SK-MEL-5 (cell line): ENCODE measurements at places on chromosomes 13 and 19. TPM values are rescaled to one million over a fixed set of nuclear protein-coding genes. Genes with fewer than 3 reads are reported as not detected.

GRCh38 chr13:44243198-44243857, 130.3 kb upstream of the SERP2 start:
- DNase-seq: peak; percentile 93

GRCh38 chr19:30208436-30209060, 163.6 kb upstream of the ZNF536 start:
- DNase-seq: no peak

DNA sequence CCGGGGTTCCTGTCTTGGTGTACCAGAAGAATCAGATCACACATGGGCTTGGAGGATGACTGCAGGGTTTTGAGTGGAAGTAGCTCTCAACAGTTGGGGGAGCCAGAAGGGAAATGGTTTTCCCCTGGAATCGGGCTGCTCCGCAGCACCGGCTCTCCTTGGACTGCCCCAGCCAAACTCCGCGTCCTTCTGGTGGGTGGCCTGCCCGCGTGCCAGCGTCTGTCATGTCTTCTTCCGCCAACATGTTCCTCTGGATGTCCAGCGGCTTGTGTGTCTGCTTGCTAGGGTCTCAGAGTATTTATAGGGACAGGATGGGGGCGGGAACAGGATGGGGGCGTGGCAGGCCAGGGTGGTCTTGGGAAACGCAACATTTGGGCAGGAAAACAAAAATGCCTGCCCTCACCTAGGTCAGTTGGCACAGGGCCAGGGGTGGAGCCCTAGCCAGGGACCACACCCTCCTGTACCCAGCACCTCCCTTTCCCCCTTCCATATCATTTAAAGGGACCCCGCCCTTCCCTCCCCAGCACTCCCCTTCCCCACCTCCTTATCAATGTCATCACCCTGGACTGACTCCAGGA, 1.3 kb upstream of the ZNF30 start:
- no peak for DNase-seq

PTH2 gene
- not detected in 2 replicates for total RNA-seq

- DNase-seq: no peak
Measured at GRCh38 chr13:93244141-93244917, 17.7 kb downstream of the GPC6 start.

FTL gene
- total RNA-seq: 1,840 and 1,902 TPM in 2 replicates

DNA sequence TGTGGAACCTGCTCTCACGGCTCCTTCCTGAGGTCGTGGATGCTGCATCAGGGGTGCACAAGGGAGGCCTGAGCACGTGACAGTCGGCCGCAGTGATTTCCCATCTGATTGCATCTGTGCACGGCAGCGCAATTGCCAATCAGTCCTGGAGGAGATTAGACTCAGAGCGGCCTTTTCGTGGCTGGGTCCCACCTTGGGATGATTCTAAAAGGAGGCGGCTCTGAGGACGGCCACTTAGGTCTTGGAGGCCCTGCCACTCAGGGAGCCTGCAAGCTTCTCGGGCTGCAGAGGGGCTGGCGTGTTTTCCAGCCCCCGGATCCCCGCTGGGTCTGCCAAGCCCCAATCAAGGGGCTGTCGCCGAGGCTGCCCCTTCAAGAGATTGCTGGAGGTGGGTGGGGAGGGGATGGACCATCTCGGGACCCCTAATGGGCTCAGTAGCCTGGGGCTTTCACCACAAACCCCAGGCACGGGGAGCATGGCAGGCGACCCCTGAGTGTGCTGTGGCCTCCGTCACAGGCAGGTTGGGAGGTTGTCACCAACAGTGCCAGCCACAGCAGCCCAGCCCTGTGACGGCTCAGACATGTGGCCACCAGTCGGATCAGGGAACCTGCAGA, 51.6 kb downstream of the SOX1 start:
- no peak for DNase-seq

DNA sequence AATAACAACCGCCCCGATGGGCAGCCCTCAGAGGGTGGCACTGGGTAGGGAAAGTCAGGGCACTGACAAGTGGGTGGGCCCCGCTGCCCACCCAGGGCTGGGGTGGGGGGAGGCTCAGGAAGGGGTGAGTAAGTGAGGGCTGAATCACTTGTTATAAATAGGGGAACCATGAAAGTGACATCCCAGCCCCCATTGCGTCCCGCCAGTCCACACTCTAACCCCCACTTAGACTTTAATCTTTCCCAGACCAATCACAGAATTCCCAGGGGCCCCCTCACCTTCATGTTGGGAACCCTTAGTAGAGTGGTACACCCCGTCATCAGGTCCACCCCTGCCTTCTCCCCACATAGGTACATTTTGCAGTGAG, 37.0 kb upstream of the NANOS3 start:
- no peak for DNase-seq

CABP5 gene
- not detected in 2 replicates for total RNA-seq

DNA sequence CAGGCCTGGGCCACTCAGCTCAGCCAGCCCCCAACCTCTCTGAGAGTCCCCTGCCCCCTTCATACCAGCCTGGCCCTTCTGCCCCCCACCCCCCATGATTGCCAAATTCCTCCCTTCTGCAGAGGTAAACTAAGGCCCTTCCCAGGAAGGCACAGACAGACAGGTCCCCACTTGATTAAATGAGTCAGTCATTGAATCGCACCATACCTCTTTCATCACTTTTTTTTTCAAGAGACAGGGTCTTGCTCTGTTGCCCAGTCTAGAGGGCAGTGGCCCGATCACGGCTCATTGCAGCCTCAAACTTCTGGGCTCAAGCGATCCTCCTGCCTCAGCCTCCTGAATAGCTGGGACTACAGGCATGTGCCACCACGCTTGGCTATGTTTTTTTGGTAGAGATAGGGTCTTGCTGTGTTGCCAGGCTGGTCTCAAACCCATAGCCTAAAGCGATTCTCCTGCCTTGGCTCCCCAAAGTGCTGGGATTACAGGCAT, 6.0 kb downstream of the PODNL1 start:
- no peak for DNase-seq

GRCh38 chr19:36401475-36401874, 17.0 kb downstream of the ZFP82 start:
- DNase-seq: no peak

GRCh38 chr13:68551701-68552522, 1321.8 kb upstream of the PCDH9 start:
- DNase-seq: peak; percentile 3

- DNase-seq: no peak
Measured at GRCh38 chr13:40345654-40346372, 320.6 kb downstream of the FOXO1 start.

- no peak for DNase-seq
Measured at GRCh38 chr19:8126511-8126910, 22.9 kb downstream of the FBN3 start.

GRCh38 chr19:47227352-47228167, 3.4 kb downstream of the BBC3 start:
- peak; percentile 95 for DNase-seq

DNA sequence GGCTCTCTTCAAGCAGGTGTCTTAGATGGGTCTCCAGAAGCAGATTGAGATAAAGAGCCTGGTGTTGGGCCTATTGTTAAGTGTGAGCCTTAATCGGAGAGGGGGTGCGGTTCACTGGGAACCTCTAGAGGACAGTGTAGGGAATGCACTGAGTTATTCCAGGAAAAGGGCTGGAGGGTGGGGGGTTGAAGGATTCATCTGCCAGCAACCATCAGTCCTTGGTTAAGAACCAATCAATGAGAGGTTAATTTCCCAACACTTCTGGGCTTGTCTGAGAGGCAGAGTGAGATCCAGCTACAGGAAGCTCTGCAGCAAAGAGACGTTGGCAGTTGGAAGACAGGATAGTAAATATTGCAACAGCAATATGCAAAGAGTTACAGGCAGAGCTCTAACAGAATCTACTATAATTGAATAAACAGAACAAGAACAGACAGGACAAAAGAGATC, 28.7 kb downstream of the CYP4F2 start:
- peak; percentile 69 for DNase-seq

ITGBL1 gene
- total RNA-seq: 0.34 and 0.59 TPM in 2 replicates

CDK8 gene
- total RNA-seq: 24.6 and 27.4 TPM in 2 replicates

CCDC9 gene
- 2.5 and 5.0 TPM in 2 replicates for total RNA-seq

SLC25A41 gene
- total RNA-seq: 0.13 TPM in 1 of 2 replicates, not detected in the other

ZNF132 gene
- 0.16 and 0.35 TPM in 2 replicates for total RNA-seq

DNA sequence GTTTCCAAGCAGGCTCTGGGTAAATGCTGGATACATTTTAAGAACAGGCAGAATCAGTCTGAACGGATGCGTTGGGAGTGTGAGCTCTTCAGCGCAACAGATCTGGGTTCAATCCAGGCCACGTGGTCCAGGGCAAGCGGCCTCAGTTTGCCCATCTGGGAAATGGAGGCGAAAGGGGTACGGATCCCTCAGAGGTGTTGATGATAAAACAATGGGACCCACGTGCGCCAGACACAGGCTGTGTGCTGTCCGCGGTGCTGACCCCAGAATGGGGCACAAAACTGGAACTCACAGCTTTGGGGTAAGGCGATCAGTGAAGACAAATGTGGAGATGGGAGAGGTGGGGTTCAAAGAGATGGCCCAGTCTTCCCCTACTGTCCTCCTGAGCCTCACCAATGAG, 13.1 kb upstream of the PDE4C start:
- DNase-seq: no peak

GRCh38 chr13:28147495-28147894, 9.2 kb downstream of the PAN3 start:
- DNase-seq: no peak

- DNase-seq: no peak
Measured at GRCh38 chr19:35944556-35944955, 8.4 kb downstream of the LRFN3 start.

GRCh38 chr13:59492030-59492636, 671.6 kb downstream of the DIAPH3 start:
- DNase-seq: no peak

GRCh38 chr19:7795555-7796161, 32.6 kb downstream of the CLEC4M start:
- DNase-seq: no peak

DNA sequence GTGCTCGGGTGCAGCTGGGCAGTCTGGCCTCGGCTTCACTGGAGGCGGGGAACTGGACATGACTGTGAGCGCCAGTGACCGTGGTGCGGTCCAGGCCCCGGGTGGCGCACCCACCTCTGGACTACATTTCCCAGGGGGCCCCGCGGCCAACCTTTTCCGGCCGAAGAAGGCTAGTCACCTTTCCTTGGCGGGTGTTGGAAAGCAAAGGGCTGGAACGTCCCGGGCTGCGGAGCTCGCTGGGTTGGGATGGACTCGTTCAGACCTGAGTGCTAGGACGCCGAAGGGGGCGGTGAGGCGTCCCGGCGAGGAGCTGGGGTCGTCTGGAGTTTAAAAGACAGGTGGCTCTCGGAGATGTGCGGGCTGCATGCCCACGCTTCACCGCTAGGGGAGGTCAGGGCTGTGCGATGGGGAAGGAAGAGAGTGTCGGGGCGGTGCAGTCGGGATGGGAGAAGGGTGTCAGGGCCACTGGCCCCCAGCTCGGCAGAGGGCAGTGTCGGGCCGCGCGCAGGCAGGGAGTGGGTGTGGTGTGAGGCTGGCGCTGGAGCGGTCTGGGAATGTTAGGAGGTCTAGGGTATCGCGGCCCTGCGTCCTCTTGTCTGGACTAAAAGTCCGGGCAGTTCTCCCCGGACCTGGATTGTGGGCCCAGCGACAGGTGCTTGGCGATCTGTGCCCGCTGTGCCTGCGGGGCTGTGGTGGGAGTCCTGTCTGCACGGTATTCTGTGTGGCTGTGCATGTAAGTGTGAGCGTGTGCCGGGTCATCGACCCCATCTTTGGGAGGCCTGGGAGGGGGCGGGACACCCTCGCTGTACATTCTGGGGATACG, 57.1 kb downstream of the ZNF568 start:
- DNase-seq: peak; percentile 43

GRCh38 chr19:45475537-45476291, 7.9 kb downstream of the FOSB start:
- no peak for DNase-seq

DNA sequence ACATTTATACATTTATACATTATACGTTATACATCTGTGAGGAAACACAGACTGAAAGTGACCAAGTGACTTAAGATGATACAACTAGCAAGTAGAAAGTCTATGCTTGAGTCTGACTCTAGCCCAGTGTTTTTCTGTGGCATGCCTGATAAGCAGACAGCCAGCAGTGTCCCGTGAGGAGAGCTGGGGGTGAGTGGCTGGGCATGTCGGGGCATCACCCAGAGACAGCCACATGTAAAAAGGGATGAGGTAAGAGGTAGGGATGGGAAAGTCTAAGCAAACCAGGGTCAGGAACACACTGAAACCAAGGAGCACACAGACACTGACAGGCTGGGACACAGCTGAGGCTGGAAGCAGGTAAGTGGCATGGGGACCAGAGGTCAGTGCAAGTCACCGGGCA, 333.2 kb downstream of the FOXO1 start:
- DNase-seq: no peak

- DNase-seq: no peak
Measured at GRCh38 chr19:39631178-39631577, 24.5 kb upstream of the LGALS16 start.

HNRNPA1L2 gene
- total RNA-seq: 0.77 and 2.3 TPM in 2 replicates

ZNF414 gene
- 0.90 and 3.4 TPM in 2 replicates for total RNA-seq

DNA sequence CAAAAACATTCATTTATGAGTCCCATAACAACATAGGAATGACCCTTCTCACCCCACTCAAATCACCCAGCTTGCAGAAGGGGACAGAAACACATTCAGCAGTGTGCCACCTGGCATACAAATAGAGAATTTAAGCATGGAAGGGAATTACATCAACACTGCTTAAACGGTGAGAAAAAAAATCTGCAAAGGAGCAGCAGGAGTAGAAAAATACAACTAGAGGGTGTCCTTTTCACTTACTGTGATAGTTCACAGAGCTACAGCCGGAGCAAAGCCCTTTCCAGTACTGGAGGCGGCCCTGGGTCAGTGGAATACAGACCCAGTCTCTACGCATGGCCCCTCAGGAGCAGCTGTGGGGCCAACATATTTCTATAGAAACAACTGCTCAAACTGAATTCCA, 764.3 kb upstream of the ARGLU1 start:
- no peak for DNase-seq

PLA2G4C gene
- total RNA-seq: 1.7 and 2.3 TPM in 2 replicates

- DNase-seq: peak; percentile 84
Measured at GRCh38 chr19:13920940-13921747, 15.1 kb downstream of the CC2D1A start.

DNA sequence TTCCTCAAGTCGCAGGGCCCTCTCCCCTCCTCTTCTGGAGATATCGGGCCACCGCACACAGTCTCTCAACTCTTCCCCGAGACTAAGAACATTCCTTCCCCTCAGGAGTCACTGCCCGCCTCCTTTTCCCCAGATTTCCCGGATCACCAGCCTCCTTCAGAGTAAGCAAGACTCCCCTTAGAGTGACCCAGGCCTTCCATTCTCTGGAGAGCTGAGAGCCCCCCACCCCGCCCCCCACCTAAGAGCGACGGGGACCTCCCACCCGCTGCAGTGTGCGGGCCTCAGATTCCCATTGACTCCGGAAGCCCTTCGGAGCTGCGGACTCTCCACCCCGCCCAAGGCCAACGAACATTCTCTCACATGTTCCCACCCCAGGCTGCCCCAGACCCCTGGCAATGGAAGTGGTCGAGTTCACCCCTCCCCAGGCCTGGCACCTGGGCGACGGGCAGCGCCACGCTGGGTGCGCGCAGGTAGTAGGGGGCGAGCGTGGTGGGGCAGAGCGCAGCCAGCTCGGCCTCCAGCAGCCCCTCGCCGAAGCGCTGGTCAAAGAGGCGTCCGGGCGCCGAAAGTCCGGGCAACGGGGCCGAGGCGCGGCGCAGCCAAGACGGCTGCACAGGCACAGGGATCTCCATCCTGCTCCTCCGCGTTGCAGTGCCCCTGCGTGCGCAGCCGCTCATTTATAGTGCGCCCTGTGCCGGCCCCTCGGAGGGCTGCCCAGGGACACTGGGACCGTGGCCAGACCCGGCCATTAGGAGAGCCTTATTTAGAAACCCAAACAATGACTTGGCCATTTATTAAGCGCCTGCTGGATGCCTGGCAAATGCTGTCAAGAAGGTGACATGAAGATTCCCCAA, at the start of gene HSPB6:
Gene HSPB6 (minus strand): TSS at position 653 of the 854 bp plus-strand sequence. CDS start 21 bp downstream, at position 632.
- DNase-seq: no peak

- DNase-seq: no peak
Measured at GRCh38 chr13:48184260-48184659, 48.7 kb upstream of the ITM2B start.

PCSK4 gene
- total RNA-seq: 1.9 TPM in 2 replicates

ZNF441 gene
- total RNA-seq: 5.0 and 5.9 TPM in 2 replicates
